Cortex of kidney (tissue), 1 donor: ENCODE measurements at places on chromosomes 4 and X.

DNA sequence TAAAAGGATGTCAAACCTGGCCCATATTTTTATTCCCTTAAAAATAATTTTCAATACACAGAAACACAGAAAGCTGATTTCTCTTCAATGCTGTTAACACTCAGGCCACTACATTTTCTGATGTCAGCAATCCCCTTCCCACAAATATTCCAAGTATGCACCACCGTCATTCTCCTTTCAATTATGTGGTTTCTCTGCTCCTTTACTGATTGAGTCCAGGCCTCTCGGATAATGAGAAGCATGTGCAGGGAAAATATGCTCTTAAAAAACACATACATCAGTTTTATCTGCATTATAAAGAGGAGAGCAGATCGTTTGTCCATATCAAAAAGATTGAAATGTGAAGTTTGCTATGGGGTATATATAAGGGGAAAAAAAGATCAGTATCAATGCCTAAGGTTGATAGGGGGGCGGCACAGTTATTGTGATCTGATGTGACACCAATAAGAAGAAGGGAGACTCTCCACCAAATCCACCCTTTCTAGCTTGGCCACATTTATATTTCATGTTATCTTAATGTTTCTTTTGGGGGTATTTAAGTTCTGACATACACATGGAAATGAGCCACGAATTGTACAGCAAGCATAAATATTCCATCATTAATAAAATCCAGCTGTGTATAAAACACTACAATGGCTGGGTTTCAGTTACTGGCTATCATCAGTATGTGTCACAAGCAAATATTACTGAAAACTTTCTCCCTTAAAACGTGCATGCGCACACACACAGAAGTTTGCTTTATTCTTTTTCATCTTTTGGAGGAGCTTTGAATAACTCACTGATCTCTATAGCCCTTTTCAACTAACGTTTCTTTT, 6.4 kb downstream of the AMOT start:
- DNase-seq = no peak

- no peak for DNase-seq
Measured at GRCh38 chrX:20046223-20046622, 55.4 kb upstream of the BCLAF3 start.

DNA sequence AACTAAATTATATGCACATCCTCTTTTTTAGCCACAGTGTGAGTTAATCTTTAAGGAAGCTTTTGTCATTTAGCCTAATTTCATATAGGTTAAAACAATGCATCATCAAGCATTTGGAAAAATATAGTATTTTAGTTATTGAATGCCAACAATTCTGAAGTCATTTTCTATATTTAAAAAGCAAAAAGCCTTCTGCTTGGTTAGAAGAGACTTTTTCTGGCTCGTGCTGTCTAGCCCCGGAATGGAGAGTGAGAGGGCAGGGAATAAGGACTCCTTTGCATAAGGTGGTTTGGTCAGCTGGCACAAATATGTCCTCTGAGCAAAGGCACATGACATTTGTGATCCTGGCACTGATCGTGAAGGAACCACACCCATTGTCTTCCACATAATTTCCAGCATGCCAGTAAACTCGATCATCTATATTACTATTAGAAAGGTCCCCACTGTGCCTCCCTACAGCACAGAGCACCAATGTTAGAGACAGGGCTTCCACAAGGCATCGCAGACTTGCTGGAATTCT, 393.7 kb upstream of the INTU start:
- no peak for DNase-seq

- no peak for DNase-seq
Measured at GRCh38 chr4:88219099-88219498, 60.7 kb upstream of the ABCG2 start.

- no peak for DNase-seq
Measured at GRCh38 chr4:101237773-101238172, 109.6 kb downstream of the PPP3CA start.

- no peak for DNase-seq
Measured at GRCh38 chrX:107970073-107970472, 12.1 kb downstream of the TEX13B start.

- no peak for DNase-seq
Measured at GRCh38 chr4:182465114-182465513, 221.9 kb downstream of the TENM3 start.

GRCh38 chr4:156677131-156677531, 294.5 kb downstream of the PDGFC start:
- no peak for DNase-seq

DNA sequence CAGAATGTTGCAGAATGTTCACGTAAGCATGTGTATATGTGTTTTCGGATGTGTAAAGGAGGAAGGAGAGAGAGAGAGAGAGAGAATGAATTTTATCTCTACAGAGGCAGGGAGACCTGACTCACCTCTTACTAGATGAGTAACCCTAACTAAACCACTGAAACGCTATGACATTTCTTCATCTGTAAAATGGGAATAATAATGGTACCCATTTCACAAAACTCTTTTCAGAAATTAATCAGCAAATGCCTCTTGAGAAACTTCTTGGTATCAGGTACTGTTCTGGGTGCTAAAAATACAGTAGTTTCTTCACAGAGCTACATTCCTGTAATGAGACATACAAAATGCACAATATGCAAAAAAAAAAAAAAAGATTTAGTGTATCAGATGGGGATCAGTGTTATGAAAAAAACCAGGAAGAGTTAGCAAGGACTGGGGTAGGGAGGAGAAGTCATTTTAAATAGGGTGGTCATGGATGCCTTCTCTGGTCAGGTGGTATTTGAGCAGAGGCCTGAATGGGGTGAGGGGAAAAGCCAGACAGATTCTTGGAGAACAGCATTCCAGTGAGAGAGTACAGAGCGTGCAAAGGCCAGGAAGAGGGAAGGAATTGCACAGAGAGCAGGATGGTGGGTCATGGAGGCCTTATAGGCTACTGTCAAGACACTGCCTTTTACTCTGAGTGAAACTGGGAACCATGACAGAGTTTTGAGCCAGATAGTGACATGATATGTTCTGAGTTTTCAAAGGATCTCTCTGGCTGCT, 84.9 kb upstream of the SPANXB1 start:
- DNase-seq = no peak

DNA sequence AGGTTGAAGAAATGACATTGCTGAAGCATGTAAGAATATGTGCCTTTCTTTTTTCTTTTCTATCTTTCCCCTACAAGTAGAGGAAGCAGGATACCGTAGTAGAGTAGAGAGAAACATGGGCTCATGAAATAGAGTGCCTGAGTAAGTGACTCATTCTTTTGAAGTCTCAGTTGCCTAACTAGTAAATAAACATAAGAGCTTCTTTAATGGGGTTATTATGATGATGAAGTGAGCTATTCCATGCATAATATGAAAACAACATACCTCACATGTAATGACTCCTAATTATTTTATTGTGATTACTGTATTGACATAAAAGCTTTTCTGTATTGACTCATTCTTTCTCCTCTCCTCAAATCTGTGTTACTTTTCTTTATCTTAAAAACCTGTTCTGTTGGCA, 1538.2 kb downstream of the TECRL start:
- no peak for DNase-seq

DNA sequence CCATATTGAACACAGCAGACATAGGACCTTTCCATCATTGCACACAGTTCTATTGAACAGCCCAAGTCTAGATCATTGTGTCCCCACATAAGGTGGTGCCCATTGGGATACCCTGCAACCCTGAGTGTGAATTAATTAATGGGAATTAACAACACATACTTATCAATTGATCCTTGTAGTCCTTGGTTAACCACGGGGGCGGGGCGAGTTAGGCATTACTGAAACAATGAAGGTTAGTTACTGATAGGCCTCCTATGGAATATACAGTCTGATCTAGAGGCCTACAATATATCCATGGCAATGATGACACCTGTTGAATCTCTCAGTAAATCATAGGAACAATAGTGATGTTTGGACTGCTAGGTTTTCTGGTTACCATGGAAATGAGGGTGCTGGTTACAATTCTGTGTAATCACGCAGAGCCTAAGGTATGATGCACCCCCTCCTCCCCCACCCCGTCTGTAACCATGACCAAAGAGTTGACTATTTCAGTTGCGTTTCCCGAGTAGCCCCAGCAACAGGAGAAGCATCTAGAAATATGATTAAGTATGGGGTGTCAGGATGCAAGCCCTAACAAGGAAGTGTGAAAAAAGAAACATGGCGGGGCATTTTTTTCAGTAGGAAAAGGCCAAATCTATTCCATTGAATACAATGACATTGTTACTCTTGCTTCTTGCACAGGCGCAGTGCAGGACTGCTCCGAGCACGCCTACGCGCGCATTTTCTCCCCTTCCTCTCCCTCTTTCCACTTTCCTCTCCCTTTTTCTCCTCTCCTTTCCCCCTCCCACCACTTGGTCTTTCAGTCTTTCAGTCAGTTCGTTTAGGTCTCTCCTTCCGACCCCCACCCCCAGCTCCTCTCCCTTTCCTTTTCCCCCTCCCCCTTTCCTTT, 677 bp upstream of the NONO start:
- DNase-seq = no peak

GRCh38 chr4:160371446-160371845, 1268.6 kb downstream of the RAPGEF2 start:
- no peak for DNase-seq

- no peak for DNase-seq
Measured at GRCh38 chrX:133267621-133268020, 49.5 kb upstream of the TFDP3 start.

DNA sequence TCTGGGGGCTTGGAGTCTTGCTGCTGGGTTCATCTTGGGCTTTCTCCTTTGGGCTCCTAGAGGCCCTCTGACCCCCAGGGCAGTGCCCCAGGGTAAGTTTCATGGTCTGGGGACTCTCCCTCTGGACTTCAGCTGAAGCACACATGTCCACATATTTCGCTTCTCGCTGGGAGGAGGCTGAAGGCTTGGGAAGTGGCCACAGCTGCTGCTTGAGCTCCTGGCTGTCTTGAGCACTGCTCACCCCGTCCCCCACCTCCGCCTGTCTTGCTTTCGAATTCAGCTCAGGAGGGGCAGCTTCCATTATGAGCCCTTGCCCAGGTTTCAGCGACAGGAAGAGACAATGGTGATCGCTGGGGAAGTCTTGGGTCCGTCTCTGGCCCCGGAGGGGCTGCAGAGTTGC, 3.7 kb downstream of the C4orf54 start:
- no peak for DNase-seq

- DNase-seq = no peak
Measured at GRCh38 chr4:97106161-97106560, 1037.1 kb downstream of the STPG2 start.

GRCh38 chr4:37797923-37798322, 28.6 kb upstream of the PGM2 start:
- no peak for DNase-seq
